Ureter (tissue), 1 donor: ENCODE measurements at places on chromosomes 12 and 14.

- DNase-seq = no peak
Measured at GRCh38 chr12:57430112-57430930, 522 bp downstream of the R3HDM2 start.

- DNase-seq = no peak
Measured at GRCh38 chr12:3313675-3314663, 177.0 kb upstream of the PRMT8 start.

GRCh38 chr12:6215120-6215807 lies 15.1 kb downstream of the CD9 start:
- no peak for DNase-seq

GRCh38 chr14:68928770-68929550 lies 50.1 kb downstream of the ACTN1 start:
- DNase-seq = no peak

GRCh38 chr14:79652513-79653307 lies 558.6 kb downstream of the DIO2 start:
- no peak for DNase-seq

- DNase-seq = no peak
Measured at GRCh38 chr14:92993302-92993701, 70.4 kb downstream of the CHGA start.

- no peak for DNase-seq
Measured at GRCh38 chr14:63632932-63633514, 8.6 kb downstream of the WDR89 start.

DNA sequence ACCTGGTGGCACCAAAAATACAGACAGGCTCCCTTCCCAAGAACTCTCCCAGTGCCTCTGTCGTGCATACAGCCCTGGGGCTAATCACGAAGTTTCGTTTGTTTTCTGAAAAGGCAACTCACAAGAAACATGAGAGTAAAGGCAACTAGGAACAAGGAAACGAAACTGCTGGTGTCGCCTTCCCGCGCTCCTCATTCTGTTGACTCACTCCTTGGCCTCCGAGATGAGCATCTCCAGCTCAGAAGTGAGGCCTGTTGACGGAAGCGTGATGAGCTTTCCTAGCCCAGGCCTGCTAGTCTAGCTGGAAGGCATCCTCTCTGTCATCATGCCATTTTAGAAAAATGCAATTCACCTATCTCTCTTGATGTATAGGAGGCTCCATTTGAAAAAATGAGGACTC lies 50.5 kb downstream of the TTC9 start:
- DNase-seq = peak; percentile 62

GRCh38 chr14:104980611-104981531 lies 2.7 kb upstream of the AHNAK2 start:
- DNase-seq = no peak

DNA sequence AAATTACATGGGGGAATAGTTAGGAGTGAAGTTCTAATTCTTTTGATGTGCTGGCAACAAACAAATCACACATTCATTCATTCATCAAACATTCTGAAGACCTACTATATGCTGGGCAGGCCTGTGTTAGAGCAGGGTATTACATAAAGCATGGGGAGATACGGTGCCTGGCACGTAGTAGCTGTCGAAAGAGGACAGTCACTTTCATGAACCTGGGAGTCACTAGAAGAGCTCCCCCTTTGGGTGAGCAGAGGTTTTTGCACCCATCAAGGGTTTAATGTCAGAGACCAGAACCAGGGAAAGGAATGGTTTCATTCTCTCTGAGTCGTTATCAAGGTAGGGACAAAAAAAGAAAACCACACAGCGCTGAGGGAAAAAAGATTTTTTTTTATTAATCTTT lies 10.0 kb downstream of the LHX5 start:
- DNase-seq = no peak

- no peak for DNase-seq
Measured at GRCh38 chr14:73613046-73613383, 698 bp downstream of the ACOT6 start.

- DNase-seq = no peak
Measured at GRCh38 chr14:52789118-52789517, 2.3 kb downstream of the GNPNAT1 start.

DNA sequence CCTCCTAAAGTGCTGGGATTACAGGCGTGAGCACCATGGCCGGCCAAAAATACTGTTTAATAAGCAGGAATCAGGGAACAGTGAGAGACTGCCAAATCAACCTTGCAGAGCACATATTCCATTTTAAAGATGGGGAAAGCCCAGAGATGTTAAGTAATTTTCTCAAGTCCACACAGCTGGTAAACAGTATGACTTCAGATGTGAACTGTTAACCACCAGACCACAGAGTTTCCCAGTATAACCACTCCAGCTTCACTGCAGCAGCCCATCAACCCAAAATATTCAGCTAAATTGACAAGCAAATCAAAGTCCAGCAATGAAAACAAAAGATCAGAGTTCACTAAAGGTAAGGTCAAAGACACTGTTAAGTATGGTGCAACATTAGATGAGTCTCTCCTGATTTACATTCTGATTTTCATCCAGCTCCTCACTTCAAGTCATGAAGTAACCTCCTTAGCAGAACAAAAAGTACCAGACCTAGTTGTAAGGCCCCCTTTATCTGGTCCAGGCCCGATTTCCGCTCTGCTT lies 82.1 kb downstream of the TRAFD1 start:
- DNase-seq = no peak

GRCh38 chr12:86772696-86773095 lies 516.5 kb upstream of the MGAT4C start:
- no peak for DNase-seq

DNA sequence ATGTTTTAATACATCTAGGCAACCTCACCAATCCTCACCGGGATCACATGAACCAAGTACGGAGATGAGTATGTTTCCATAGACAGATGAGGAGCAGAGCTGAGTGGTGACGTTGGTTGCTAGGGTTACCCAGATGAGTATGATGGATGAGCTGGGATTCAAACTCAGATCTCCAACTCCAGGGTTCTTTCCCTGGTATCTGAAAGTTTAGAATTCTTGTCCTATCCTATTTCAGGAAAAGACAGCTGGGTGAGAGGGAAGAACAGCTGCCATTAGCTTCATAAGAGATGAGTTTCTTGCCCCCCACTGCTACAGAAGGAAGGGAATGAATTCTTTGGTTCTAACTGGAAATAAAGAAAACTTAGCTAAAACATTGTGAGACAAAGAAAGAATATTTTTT lies 728.9 kb upstream of the TBX3 start:
- no peak for DNase-seq

- peak; percentile 72 for DNase-seq
Measured at GRCh38 chr12:122072031-122072970, 6.3 kb upstream of the MLXIP start.

DNA sequence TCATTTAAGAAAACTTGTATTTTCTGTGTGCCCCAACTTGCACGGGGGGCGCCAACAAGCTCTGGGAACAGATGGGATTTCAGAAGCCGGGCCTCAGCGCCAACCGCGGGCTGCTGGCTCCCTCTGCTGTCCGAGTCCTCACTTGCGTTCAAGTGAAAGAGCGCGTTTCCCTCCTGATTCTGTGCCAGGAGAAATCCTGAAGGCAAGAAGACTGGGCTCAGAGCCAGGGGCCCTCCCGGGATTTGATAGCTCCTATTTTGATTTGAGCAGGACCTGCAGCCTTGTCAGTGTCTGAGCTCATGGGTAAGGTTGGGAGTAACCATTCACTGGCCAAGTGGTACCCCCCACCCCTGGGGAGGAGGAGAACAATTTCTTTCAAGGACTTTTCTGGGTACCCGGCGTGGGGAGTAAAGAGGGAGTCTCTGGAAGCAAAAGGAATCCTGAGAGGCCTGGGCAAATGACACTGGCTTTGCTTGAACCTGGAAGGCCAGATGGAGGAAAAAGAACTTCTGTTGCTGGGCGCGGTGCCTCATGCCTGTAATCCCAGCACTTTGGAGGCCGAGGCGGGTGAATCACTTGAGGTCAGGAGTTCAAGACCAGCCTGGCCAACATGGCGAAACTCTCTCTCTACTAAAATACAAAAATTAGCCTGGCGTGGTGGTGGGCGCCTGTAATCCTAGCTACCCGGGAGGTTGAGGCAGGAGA lies 179.0 kb upstream of the RGS6 start:
- DNase-seq = peak; percentile 86

- no peak for DNase-seq
Measured at GRCh38 chr14:51967521-51967920, 21.8 kb upstream of the RTRAF start.

GRCh38 chr14:88208858-88209257 lies 114.2 kb downstream of the KCNK10 start:
- DNase-seq = no peak

DNA sequence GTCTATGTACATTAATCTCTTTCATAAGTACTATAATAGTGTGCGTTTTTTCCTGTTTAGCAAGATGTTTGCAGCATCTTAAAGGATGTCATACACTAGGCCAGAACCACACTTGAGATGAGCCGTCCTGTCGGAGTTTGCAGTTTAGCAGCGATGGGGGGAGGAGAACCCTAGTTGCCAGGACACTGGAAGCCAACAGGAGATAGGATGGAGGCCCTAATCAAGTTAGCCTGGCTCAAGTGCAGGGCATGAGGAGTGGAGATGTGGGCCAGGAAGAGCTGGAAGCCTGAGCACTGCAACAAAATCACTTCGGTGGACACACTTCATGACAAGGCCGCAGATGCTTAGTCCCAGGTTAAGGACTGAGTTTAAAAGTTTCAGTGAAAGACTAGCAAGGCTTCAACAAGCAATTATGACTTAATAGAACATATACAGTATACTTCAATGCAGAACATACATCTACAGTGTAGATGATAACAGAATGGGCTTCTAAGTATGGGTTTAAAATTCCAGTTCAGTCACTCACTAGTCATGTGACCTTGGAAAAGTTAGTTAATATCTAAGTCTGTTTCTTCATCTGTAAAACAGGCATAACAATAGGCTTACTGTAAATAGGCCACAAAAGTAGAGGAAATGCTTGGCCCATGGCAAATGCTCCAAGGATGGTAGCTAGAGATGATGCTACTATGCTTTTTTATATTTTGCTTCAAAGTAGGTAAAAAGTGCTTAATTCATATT lies 77.1 kb downstream of the PTPN21 start:
- no peak for DNase-seq

DNA sequence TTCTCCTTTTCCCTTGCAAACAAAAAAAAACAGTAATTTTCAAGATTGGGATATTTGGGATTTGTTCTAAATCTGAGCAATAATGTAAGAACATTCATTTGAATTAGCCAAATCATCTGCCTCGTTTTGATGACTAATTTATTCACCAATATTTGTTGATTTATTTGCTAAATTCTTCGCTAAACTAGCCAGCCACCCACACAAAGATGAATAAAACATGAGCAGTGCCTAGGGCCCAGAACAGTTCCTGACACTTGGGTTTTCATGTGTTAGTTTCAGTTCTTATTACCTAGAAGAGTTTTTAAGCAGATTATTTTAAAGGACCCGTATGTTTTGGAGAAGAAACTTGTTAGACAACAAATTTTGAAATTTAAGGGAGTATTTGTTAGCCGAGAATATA lies 1.4 kb downstream of the ETNK1 start:
- DNase-seq = no peak

GRCh38 chr12:5083955-5084849 lies 40.5 kb downstream of the KCNA5 start:
- DNase-seq = no peak

DNA sequence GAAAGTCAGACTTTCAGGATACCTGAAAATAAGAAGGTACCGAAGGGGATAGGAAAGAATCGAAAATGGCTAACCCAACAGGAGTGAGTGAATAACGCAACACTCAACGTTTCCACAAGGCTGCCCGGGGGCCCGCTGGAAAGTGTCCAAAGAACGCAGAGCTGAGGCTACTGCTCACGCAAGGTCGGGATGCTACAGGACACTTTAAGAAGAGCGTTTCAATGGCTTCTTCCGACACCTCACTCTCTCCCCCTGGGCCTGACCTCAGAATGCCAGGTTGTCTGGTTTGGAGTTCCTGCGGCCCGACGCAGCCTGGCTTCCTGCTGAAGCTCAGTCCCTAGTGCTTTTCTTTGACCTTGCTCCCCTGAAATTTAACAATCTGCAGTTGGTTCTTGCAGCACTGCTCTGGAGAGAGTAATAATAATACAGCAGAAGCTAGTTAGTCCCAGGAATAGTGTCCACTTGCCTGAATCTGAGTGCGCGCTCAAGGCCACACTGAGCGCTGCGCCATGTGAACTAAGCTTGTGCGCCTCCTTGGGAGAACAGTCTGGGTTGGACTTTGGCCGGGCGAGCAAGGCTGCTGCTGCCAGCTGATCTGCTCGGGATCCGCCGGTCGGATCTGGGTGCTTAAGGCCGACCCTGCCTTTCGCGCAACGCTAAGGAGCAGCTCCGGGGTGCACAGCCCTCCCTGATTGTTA lies 2.0 kb upstream of the ALX1 start:
- DNase-seq = no peak

DNA sequence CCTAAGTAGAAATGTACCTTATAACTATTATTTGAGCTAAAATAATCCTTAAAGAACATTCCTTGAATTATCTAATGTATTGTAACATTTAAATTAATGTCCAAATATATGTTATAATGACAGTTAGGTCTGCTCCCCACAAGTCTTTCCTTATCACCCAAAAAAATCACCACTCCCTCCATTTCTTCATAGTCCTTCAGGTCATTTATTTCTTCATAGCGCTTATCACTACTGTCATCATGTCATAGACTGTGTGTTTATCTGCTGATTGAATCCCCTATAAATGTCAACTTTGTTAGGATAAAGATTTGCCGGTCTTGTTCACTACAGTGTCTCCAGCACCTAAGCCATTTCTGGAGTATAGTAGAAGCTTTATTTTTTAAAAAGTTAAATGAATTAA lies 12.0 kb downstream of the LUM start:
- DNase-seq = no peak

DNA sequence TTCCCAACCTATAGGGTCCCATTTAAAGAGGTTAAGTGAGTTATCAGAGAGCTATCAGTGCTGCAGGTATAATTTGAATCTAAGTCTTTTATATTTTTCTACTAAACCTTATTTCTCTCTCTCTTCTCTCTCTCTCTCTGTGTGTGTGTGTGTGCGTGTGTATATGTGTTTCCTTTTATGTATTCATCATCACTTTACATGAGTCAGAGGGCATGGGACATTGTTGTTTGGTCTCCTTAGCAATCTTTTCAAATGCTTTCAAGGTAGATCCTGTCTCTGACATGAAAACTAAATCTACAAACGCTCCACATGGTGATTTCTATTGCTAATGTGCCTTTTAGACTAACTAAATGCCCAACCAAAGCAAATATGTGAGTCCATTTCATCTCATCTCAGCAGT lies 459.7 kb downstream of the BTG1 start:
- DNase-seq = no peak

DNA sequence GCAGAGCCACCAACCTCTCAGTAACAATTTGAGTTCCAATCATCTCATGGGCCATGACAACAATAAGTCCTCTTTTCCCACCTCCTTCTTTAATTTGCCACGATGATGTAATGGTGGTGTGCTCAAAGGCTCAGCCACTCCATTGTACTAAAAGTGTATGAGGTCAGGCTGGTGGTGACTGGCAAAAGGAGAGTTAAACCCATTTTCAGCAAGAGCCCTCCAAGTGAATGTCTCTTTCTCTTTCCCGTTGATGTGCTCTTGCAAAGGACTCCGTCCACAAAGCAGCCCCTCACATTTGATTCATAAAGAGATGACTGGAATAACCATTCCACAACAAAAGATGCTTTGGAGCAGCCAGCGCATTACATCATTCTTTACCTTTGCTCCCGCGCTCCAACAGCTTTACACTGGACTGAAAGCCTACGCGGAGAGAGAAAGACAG lies 41.6 kb downstream of the DUSP16 start:
- no peak for DNase-seq

- no peak for DNase-seq
Measured at GRCh38 chr12:75935539-75936242, 95.9 kb downstream of the PHLDA1 start.
